ENCODE measurements at places on chromosomes 5 and 9.

DNA sequence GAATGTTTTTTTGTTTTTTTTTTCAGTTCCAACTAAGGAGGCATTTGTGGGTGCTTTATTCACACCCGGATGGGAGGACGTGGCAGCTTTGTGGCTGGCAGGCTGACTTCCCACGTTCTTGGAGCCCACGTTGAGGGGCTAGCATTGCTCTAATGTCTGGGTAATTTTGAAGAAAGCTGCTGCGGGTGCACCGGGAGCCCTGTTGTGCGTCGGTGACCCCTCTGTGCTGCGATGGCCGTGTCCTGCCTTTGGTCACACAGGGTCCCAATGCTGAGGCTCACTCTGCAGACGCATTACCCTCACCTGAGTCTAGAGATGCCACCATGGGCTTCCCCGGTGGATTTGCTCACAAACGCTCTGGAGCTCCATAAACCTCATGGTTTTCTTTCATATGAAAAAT is 34.2 kb downstream of the NDUFS6 start:
- no peak for DNase-seq

DNA sequence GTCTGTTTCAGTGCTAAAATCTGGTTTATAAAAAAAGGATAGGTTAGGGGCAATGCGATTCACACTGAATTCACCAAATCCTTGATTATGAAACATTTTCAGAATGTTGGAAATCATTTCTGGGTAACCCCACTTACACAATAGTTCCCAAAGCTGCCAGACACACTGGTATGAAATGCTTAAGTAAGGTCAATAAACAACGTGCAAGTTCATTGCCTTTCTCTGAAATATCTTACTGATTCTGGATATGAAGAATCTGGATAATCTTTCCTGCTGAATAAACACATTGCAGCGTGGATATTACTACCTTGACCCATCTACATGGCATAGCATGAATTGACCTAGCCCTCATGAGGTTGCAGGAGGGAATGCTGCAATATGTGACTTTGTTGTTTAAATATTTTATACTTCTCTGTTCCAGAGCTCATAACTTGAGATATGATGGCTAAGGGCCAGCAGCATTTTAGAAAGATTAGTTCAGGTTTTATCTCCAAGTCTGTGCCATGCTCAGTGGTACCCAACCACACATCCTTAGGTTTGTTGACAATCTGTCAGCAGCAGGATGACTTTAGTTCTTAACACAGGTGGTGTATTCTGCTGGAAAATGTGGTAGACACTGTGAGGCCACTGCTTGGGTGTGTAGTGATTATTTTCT is 121.0 kb downstream of the NREP start:
- peak; percentile 6 for DNase-seq

GRCh38 chr5:14174230-14174636 is 31.1 kb downstream of the TRIO start:
- no peak for DNase-seq

- DNase-seq, result peak; percentile 77
Observed at GRCh38 chr5:94693043-94693822, 74.8 kb downstream of the SLF1 start.

DNA sequence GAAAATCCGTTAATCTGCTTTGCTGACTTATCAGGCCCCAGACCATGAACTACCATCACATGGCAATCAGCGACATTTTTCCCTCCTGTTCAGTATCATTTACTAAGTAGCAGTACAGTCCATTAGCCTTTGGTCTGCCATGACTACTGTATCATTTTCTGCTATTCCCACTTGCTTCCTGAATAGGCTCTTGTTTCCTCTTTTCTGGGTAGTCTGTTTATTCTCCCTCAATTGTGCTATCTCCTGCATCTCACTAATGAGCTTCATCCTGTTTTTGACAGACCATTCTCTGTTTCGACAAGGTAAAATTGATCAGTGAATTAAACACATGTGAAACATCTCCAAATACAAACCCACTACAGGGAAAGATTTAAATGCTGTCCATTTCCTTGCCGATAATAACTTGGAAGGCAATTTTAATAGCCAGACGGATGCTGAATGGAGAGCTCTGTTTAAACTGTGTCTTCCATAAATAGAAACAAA is 263.5 kb upstream of the ANKRD55 start:
- no peak for DNase-seq

GRCh38 chr9:91034521-91034920 is 232.9 kb downstream of the SYK start:
- no peak for DNase-seq

DNA sequence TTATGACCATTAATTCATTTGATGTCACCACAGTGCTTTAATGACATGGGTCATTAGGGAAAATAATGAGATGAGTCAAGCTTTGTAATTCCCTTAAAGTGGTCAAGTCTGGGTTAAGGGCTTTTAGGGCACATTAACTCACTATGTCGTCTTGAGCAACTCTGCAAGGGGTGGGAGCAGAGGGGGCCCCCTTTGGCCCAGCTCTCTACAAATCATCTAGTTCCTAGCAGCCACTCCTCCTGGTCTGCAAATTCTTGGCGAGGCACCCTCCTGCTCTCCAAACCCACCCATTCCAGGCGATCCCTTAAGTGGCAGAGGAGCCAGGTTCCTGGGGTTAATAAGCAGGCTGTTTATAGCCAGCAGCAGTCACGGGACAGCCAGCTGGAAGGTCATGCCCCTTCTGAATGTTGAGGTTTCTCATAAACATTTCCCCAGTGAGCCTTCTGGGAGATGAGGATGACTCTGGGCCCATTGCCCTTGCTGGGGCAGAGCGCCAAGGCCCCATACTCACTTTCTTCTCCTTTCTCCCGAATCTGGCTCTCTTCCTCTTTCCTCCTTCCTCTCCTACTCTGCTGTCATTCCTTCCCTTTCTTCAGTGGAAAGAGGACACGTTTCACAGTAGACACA is 14.3 kb upstream of the GPX3 start:
- DNase-seq, result peak; percentile 19

GRCh38 chr5:178751286-178751685 is 20.8 kb upstream of the ZNF354A start:
- no peak for DNase-seq

- no peak for DNase-seq
Observed at GRCh38 chr5:135821061-135821801, 13.2 kb upstream of the SLC25A48 start.

DNA sequence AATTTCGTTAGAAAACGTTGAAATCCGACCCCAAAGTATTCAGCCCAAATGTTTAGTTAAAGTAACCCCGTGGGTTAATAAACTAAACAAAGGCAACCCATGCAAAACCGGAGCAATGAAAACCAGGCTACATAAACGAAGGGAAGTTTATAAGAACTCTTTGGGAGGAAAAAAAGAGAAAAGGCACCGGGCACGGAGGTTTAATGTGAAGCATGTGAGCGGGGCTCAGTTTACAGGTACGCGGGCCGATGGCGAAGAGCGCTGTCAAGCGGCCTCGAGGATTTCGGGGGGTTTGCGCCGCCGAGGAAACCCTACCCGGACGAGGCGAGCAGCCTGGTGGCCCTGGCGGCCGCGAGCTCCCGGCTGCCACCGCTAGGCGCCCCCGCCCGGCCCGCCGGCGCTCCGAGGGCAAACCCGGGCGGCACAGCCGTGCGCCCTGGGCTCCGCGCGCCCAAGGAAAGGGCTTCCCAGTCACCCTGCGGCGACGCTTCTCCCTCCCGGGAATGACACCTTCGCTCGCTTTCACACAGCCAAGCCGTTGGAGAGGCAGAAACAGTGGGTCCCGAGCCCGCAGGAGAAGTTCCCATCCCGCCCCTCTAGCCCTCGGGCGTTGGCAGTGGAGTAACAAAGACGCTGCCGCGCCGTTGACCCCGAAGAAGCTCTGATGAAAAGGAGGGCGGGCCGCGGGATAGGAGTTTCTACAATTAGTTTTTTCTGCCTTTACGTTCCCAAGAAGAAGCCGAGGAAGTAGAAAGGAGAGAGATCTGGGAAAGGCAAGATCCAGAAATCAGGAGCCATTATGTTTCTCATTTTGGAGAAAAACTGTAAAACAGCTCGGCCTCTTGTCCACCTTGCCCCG is 126.0 kb downstream of the TMEM174 start:
- DNase-seq, result peak; percentile 59

GRCh38 chr9:36815023-36815422 is 219.0 kb downstream of the PAX5 start:
- no peak for DNase-seq

- DNase-seq, result no peak
Observed at GRCh38 chr9:79975621-79976256, 404.0 kb downstream of the TLE4 start.

DNA sequence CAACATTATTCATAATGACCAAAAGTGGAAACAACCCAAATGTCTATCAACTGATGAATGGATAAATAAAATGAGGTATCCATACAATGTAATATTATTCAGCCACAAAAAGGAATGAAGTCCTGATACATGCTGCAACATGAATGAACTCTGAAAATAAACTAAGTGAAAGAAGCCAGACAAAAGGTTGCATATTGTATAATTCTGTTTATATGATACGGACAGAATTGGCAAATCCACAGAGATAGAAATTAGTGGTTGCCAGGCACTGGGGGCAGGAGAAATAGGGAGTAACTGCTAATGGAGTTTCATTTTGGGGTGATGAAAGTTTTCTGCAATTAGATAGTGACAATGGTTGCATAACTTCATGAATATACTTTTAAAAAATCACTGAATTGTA is 47.0 kb downstream of the KIF24 start:
- DNase-seq, result no peak

DNA sequence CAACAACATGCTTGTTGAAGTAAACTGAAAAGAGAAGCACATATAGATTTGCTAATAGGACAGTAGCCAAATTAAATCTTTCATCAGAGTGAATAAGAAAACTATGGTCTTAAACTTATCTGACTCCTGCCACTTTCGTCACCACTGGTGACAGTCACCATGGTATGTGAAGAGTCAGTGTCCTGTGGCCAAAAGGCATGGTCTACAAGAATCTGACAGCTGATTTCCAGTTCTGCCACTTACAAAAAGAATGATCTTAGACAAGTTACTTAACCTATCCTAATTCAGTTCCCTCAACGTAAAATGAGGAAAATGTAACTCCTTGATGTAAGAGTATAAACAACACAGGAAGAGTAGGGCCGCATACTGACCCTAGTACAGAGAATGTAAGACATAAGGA is 102.0 kb downstream of the LPAR1 start:
- DNase-seq, result no peak

DNA sequence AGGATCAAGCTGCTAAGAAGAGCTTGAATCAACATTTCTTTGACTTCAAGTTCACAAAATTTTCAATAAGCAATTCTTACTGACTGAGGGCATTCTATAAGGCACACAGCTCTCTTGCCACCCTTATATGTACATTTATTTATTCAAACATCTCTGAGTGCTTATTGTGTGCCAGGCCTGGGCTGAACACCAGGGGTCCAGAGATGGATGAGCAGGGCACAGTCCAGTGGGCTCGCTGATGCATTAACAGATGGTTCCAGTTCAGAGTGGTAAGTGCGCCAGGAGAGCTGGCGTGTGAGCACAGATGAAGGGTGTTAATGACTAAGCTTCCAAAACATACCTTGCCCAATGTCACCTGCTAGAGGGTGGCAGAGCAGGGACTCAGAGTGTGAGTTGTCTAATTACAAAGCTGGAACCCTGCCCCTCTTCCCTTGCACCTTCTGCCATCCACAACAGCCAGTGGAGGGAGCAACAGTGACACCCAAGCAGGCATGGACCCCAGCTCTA is 24.6 kb downstream of the ALG2 start:
- DNase-seq, result no peak

GRCh38 chr9:35488021-35488420 is 1.9 kb upstream of the RUSC2 start:
- DNase-seq, result peak; percentile 81

DNA sequence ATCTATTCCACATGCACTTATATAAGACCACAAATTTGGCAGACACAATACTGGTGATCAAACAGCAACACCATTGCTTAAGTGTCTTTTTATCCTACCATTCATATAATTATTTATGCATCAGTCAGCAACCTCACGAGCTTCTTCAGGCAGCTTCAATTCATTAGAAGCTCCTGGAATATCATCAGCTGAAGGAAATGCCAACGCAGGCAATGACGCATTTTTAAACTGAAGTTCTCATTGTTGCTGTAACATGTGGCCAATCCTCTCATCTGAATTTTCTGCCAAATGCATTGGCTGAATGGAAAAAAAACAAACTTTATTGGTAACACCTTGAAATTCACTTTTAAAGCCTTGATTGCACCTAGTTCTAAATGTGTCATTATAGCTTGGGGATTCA is 376.4 kb upstream of the RGMB start:
- DNase-seq, result peak; percentile 91

- DNase-seq, result peak; percentile 70
Observed at GRCh38 chr5:139422307-139422893, 16.9 kb downstream of the DNAJC18 start.

DNA sequence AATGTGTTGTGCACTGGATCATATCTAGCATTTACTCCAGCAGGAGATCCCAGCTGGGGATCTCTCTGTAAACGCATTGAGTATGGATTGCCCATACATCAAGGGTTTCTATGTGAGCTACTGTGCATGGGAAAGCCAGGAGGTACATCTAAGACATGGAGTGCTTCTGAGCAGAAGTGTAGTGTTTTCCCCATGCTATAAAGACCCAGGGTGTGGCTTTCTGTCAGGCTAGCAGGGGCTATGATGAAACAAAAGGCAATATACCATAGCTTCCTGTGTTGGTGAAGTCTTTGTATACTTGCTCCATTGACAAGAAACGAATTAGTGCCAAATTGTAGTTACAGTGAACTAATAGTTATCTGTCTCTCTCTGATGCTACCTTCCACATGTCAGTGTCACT is 329.3 kb upstream of the TLE4 start:
- DNase-seq, result no peak

- DNase-seq, result peak; percentile 44
Observed at GRCh38 chr5:171724468-171725204, 61.0 kb upstream of the SMIM23 start.

DNA sequence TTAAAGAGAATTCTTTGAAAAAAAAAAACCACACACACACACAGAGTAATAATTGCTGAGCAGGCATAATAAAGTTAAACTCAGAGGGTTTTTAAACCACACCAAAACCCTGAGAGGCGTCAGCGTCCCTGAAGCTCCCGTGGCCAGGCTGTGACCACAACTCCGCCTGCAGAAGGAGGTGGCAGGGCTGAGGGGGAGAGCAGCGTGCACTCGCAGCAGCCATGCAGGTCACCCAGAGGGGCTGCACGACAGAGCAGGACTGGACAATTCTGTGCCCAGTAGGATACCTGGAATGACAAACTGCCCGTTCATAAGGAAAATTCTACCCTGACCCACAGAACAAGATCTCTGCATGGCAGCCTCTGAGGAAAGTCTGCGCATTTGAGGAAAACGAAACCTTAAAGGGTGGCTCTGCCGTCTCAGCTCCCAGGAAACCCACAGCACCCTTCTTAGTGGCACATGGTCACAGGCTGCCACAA is 44.0 kb downstream of the ROR2 start:
- no peak for DNase-seq

All from fibroblast of skin of abdomen (primary cell).